ENCODE measurements at places on chromosomes 7 and 10. TPM values are rescaled to one million over a fixed set of nuclear protein-coding genes. Genes with fewer than 3 reads are reported as not detected.

The PALD1 gene
- 1.8 TPM for total RNA-seq

The ELMO1 gene
- 0.45 TPM for total RNA-seq

The GRID1 gene
- 0.64 TPM for total RNA-seq

The CUEDC2 gene
- total RNA-seq, result 26.6 TPM

DNA sequence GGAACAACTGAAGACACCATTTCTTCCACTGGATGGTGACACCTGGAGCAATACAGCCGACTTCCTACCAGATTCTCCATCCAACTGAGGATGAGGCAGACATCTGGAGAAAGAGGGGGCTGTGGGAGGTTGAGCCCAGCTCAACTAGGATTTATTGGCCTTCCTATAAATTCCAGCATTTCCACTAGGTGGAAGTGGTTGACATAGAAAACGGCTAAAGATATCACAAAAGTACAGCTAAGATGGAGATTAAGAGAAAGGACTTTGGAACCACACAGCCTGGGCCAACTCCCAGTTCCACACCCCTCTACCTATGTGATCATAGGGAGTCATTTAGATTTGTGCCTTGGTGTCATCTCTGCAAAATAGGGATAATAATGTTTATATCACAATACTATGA, 61.3 kb upstream of the CAV2 start:
- peak; percentile 68 for DNase-seq

- peak; percentile 10 for DNase-seq
Measured at GRCh38 chr7:133696056-133696455, 431.1 kb upstream of the LRGUK start.

The SRGN gene
- total RNA-seq, result 3.9 TPM

DNA sequence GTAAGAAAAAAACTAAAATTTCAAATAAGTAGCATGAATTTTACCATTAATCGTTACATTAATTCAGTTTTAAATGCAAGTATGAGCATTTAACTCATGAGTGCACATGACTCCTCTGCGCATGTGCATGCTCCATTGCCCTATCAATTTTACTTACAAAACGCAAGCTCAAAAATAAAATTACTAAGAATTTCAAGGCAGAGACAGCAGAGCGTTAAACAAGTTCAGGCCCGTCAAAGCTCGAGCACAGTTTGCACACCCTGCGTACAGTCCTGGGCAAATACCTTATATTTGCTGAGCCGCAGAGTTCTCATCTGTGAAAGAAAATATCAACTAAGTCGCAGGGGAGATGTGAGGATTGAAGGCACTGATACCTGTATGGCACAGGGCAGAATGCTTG, 373.6 kb downstream of the BBS9 start:
- no peak for DNase-seq

The EVX1 gene
- total RNA-seq, result not detected

DNA sequence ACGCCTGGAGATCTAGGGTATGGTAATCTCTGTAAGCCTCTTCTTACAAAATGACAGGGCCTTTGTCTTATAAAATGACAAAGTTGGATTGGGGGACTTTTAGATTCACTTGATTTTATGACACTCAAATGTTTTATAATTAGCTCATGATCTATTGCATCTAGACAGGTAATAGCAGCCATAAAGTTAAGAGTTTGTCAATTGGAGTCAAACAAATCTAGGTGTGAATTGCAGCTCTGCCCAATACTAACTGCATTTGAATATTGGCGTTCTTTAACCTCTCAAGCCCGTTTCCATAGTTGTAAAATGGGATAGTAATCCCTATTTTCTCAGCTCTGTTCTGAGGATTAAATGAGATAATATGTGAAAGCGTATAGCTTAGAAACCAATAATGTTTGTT, 14.1 kb upstream of the MRC1 start:
- no peak for DNase-seq

The ZDHHC4 gene
- total RNA-seq, result 92.4 TPM

DNA sequence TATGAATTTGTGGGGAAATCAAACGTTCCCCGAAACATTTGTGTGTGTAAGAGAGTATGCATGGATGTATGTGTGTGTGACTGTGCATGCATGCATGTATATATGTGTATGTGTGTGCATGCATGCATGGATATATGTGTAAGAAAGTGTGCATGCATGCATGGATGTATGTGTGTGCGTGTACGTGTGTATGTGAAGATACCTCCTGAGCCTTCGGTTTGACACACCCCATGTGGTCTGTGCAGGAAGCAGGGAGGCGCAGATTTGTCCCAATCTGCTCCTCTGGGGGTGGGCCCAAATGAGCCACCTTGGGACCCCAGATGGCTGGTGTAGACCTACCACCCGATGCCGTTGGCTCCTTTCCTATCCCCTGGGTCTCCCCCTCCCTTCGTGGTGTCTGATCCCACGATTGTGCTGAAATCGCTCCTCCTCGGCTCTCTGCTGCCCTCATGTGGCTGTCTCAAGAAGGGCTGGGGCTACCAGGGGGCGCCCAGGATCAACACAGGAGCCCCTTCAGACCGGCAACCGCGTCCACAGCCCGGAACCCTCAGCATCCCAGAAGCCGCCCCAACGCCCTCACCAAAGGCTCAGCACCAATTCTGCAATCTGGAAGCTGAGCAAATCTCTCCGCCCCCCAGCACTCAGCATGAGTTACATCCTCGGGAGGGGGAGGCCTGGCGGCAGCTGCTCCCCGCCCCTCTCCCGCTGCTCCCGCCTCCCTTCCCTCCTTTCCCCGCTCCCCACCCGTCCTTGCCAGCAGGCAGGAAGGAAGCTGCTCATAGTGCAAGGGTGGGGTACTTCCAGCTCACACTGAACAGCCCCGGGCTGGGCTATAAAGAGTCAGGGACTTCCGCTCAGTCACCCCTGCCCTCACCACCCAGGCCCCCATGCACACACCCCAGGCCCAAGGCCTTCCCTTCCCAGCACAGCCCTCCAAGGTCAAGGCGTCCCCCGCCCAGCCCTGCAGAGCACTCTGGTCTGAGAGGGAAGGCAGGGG, 2.3 kb upstream of the NOS3 start:
- DNase-seq, result peak; percentile 76

DNA sequence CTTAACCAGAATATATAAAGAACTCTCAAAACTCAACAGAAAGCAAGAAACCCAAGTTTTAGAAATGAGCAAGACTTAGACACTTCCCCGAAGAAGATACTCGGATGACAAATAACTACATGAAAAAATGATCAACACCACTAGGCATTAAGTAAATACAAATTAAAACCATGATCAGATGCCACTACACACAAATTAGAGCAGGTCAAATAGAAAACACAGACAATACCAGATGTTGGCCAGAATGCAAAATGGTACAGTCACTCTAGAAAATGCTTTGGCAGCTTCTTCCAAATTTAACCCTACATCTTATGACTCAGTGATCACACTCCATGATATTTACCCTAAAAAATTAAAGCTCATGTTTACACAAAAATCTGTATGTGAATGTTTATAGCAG, 18.4 kb downstream of the TMEM176A start:
- no peak for DNase-seq

DNA sequence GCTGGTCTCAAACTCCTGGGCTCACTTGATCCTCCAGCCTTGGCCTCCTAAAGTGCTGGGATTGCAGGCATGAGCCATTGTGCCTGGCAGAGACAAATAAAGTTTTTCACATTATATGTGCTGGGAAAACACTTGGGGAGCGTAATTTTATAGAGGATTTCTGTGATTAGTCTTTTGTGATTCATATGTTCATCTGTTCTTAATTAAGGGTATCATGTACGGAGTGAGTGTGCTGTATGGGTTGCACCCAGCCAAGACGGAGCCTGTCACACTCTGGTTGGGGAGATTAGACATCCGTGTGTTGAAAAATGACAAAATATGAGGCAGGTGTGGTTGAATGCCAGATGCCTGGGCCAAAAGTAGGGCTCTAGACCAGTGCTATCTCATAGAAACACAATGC, 10.3 kb downstream of the ADRB1 start:
- DNase-seq, result no peak

The PGAM1 gene
- 524 TPM for total RNA-seq

DNA sequence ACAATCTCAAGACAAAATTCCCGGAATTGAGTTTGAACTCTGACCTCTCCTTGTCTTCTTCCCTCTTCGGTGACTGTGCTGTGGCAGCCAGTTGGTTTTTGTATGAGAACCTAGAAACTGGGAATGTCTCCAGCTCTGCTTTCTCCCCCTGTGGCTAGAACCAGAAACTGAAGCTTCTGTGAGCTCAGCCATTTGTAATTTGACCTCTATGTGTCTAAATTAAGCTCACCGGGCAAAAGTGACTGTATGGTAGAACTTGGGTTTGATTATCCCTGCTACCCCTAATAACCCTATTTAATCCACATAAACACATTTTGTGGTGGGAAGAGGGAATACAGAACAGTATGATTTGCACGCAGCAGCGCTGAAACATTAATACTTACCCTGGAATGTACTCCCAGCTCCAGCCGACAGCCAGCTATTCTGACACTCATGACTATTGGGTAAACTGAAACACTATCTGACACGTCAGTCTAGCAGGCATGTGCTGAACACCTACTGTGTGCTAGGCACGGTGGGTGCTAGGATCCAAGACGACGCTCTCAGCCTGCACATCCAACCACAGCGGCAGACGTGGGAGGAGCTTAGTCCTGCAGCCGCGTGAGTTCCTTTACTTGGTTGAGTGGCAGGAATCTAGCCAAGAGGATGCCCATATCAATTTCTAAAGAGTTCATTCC, 324.8 kb downstream of the SFMBT2 start:
- peak; percentile 50 for DNase-seq

The CDK14 gene
- total RNA-seq, result 2.0 TPM

The SYT15 gene
- total RNA-seq, result not detected

- no peak for DNase-seq
Measured at GRCh38 chr10:131733596-131733995, 167.2 kb upstream of the PPP2R2D start.

DNA sequence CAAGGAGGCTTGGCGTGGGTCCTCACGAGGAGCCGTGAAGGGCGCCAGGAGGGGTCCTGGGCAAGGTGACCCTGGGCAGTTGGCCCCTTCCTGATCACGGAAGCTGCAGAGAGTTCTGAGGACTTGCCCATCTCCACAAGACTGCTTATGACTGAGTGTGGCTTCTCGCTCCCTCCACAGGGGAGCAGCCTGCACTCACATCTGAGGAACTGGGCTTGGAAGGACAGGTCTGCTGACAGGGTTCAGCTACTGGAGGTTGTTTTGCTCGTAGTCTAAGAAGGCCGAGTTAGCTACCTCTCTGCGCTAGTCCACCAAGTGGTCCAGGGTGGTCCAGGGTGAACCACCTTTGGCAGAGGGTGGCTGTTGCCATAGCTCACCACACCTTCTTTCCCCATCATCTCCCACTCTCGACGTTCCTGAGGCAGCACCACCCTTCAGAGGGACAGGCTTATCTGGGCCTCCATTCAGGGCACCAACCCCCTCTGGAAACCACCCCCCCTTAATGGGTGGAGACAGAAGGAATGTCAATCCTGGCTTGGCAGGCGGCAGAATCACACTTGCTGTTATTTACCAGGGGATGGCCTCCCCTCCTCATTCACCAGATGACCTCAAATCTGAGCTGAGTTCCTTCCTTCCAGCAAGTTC, 38.2 kb downstream of the FAM53B start:
- DNase-seq, result peak; percentile 46

- no peak for DNase-seq
Measured at GRCh38 chr10:4533621-4534020, 292.4 kb upstream of the AKR1E2 start.

DNA sequence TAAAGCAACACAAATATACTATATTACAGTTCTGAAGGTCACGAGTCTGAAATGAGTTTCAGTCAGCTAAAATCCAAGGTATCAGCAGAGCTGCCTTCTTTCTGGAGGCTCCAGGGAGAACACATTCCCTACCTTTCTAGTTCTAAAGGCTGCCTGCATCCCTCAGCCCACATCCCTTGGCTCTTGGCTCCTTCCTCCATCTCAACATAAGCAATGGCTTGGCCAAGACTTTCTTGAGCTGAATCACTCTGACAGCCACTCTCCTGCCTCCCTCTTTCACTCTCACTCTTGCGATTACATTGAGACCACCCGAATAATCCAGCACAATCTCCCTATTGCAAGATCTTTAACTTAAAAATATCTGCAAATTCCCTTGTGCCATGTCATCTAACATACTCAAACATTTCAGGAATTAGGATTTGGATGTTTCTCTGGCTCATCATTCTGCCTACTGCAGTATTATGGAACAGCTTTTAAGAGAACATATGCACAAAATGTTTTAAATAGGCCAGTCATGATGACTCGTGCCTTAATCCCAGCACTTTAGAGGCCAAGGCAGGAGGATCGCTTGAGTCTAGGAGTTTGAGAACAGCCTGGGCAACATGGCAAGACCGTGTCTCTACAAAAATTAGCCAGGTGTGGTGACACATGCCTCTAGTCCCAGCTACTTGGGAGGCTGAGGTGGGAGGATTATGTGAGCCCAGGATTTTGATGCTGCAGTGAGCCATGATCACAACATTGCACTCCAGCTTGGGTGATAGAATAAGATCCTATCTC, 144.2 kb upstream of the VSTM2A start:
- no peak for DNase-seq

GRCh38 chr7:24908727-24909126, 71.3 kb downstream of the OSBPL3 start:
- no peak for DNase-seq

The NXPH1 gene
- total RNA-seq, result not detected

The CTBP2 gene
- total RNA-seq, result 38.1 TPM

DNA sequence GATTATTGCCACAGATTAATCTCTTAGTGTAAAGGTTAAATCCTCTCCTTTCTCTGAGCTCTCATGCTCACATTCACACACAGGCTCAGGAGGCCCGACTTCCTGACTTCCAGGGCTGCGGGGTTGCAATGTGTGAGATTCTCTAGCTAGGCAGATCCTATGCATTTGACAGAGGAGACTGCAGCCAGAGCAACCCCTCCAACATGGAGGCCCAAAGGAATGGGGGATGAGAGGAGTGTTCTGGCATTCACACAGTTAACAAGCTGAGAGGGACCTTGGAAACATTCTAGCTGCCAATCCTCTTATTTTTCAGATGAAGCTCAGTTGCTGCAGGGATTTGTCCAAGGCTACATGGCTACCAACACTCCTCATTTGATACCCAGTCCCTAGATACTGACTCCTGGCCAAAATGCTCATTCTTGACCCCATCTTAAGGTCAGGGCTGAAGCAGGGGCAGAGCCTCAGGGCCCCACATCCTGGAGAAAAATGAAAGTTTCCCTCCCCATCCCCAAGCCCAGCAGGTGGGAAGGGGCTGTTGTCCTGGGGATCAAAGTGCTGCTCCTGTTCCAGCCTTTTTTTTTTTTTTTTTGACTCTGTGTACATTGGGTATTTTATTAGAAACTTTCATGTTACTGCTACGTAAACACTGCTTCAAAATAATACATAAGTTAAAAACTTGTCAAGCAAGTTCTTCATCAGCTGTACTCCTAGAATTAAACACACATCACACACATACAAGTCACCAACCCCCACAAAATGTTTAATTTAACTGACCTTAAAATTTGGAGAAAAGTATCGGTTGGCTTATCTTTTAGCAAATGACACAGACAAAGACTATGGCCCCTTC, 325.6 kb downstream of the PLXNA4 start:
- DNase-seq, result no peak

DNA sequence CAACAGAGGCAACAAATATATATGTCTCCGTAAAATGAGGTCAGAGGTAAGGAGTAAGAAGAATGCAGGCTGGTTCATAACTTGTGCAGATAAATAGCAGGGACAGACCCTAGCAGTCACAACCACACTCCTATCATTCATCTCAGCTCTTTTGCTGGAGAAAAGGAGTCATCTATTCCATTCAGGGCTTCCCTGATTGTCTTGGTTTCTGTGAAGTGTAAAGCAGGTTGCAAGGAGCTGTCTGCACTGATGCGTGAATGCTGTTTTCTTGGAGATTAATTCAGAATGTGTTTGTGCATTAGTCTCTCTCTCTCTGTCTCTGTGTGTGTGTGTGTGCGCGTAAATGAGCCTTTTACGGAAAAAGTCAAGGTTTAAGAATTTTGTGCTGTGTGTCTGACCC, 643.3 kb upstream of the SORCS1 start:
- DNase-seq, result no peak

The MSMB gene
- not detected for total RNA-seq
